Trophoblast cell (in vitro differentiated cells and primary cell): ENCODE measurements at places on chromosomes 1 and 21.
A peak's percentile ranks its signal among the peaks of the same experiment; 100 is the strongest.

GRCh38 chr21:42476388-42477331 is 19.4 kb downstream of the RSPH1 start:
- no peak for DNase-seq

DNA sequence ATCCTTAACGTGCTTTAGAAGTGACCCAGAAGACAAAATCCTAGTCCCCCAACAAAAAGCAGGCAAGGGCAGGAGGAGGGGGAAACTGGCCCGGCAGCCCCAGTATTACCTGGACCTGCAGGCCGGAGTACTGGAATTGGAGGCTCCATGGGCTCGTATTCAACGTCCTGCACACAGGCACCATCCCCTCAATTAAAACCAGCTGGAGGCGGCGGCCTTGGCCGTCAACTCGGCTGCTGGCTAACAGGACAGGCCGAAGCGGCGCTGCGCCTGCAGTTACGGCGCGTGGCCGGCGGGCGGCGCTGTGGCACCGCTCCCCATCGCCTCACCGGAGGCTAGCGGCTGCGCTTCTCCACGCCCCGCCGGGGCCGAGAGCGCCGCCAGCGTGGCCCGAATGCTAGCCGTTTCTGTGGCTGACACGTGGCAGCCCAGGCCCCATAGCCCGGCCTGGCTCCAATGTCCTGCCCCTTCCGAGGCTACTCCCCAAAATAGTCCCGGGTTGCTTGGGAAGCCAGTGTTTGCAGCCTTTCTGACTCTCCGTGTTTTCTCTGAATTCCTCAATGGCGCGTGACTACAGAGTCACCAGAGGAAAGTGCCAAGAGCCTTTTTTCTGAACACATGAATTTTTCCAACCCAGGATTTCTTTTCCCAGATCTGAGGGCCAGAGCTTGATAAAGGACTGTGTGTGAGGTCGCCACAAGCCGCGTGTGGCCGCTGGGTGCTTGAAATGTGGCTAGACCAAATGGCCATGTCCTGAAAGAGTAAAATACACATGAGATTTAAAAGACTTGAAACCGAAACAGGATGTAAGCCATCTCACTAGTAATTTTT is 82.5 kb downstream of the HHIPL2 start:
- peak; percentile 96 for DNase-seq

DNA sequence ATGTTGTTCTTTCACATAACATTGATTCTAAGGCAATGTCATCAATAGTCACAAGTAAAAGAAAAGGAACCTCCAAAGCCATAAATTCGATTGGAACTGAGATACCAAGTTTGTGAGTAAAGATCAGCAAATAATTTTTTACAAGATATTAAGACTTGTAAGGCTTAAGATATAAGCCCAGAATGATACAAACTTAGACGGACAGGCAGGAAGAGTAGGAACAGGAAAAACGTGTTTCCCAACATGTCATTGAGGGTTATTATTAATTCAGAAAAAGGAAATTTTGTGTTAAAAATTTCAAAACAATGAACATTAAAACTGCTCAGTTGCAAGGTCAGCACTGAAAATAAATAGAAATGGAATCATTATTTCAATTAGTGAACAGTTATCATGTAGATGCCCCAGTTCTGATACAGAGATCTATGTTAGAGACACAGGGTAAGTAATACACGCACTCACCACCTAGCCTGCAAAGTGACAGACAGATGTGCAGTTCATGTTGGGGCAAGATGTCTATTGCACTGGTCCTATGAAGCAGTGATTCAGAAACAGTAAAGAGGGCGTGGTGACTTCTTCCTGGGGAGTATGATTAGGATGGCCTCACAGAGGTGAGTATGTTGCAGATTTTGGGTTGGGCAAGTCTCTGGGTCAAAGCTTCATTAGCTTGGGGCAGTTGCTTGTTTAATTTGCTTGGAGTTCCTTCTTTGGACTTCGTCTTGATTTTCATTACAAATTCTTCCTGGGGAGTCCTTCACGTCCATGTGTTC is 284.4 kb downstream of the SETD4 start:
- DNase-seq, result peak; percentile 12

DNA sequence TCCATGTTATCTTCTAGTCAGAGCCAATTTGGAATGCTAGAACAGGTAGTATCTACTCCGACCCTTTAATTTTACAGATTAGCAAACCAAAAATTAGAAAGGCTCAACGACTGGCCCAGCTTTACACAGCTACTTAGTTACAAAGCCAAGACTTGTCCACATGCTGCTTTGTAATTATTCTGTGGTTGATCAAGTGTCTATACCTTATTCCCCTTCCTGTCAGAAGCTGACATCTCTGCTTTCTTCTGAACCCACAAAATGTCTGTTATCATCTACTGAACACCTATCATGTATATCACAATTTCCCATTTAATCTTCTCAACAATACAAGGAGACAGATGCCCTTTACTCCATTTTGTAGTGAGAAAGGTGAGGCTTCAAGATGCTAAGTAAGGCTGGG is 15.6 kb downstream of the TGFBR3 start:
- DNase-seq, result no peak

- peak; percentile 20 for DNase-seq
Observed at GRCh38 chr1:156910309-156910782, 10.1 kb upstream of the LRRC71 start.

DNA sequence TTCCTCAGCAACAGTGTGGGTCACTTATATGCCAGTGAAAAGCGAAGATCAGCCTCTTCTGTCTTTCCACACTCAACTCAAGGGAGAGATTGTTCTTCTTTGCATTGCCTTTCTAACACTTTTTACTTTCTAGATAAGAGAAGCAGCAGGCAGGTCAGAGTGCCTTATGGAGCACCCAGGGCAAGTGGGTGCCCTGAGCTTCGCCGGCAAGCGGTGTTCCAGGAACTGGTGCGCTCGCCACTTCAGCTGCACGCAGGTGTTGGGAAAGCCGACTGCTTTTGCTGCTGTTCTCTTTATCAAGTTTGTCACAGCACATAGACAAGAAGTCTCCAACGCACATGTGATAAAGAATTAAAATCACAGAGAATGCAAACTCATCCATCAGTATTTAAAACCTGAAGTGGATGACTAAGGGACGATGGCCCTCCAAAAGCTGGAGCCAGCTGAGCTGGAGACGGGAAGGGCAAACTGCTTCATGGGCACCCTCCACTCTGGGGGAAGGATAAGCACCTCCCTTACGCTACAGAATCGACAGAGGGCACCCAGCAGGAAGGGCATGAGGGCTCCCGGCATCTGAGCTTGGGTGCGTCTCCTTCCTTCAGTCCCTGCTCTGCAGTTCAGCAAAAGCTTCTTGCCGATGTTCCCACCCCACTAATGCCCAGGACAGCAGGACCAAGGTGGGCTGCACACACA is 20.7 kb downstream of the UBE2G2 start:
- DNase-seq, result no peak

DNA sequence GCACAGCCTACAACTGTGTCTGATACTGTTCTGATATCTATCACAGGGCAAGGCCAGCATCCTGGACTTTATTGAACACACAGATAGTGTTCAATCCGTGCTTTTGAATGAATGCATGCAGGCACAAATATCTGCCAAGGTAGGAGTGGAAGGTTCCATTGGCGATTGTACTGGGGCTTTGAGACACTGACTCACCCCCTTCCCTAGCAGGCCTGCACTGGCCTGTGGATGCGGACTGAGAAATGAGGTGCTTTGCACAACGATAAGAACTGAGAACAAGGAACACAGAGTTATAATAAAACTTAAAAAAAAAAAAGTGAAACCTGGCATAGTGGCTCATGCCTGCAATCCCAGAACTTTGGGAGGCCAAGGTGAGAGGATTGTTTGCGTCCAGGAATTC is 62.4 kb upstream of the NGF start:
- DNase-seq, result no peak

- no peak for DNase-seq
Observed at GRCh38 chr21:33433425-33434114, 30.4 kb downstream of the IFNGR2 start.
